Foreskin fibroblast (primary cell): ENCODE measurements at places on chromosomes 7 and 10.

- DNase-seq, result no peak
Measured at GRCh38 chr10:100129424-100129823, 47.8 kb upstream of the CPN1 start.

DNA sequence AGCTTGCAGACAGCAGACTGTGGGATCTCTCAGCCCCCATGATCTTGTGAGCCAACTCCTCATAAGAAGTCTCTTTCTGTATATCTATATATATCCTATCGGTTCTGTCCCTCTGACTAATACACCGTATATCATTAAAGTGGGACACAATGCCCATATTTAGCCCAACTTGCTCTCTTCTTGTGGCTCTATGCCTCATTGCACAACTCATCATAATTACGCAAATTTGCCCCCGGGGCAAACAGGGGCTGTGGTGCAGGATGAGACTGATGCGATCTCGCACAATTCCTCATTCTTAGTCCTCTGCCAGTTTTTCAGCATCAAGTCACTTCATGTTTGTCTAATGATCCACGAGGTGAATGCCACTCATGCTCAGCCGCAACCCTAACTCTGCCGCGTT lies 183.2 kb downstream of the PRPF18 start:
- no peak for DNase-seq

- no peak for DNase-seq
Measured at GRCh38 chr10:50798297-50798696, 58.6 kb downstream of the ASAH2B start.

DNA sequence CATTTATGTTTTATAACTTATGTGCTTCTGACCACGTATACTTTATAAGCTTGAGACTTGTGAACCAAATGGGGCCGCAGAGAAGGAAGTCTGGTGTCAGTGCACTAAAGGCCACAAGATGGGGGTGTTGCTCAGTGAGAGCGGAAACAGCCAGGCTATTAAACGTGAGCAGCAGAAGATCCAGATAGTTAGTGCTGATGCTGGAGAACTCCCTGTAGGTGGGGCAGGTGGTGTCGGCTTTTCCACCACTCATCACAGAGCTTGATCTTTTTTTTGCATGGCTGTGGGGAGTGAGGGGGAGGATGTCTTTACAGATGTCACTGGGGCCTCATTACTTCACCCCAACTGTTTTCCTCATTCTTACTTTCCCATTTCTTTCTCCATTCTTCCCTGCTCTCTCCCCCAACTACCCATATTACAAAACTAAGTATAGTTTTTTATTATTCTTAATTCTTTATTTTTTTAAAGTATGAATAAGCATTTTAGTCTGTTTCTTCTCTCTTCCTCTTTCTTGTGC lies 34.7 kb downstream of the ACADSB start:
- DNase-seq, result peak; percentile 45

DNA sequence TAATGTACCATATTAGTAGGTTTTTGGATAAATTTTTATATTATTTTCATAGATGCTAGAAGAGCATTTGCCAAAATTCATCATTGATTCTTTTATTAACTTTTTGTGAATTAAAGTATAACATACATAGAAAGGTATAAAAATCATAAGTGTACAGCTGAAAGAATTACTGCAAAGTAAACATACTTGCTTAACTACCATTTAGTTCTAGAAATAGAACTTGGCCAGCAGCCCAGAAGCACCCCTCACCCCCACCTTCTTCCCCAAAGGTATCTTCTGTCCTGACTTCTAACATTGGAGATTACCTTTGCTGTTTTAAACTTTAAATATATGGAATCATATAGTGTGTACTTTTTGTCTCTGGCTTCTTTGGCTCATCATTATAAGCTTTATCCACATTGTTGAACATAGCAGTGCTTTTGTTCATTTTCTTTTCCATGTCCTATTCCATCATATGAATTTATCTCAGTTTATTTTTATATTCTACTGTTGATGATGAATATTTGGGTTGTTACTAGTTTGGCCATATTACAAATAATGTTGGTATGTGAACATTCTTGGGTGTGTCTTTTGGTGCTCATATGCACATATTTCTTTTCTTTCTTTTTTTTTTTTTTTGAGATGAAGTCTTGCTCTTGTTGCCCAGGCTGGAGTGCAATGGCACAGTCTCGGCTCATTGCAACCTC lies 142.8 kb downstream of the ADK start:
- DNase-seq, result peak; percentile 71

- no peak for DNase-seq
Measured at GRCh38 chr7:68571286-68571685, 1027.0 kb upstream of the AUTS2 start.

GRCh38 chr10:104342941-104343411 lies 4.7 kb upstream of the ITPRIP start:
- DNase-seq, result no peak

DNA sequence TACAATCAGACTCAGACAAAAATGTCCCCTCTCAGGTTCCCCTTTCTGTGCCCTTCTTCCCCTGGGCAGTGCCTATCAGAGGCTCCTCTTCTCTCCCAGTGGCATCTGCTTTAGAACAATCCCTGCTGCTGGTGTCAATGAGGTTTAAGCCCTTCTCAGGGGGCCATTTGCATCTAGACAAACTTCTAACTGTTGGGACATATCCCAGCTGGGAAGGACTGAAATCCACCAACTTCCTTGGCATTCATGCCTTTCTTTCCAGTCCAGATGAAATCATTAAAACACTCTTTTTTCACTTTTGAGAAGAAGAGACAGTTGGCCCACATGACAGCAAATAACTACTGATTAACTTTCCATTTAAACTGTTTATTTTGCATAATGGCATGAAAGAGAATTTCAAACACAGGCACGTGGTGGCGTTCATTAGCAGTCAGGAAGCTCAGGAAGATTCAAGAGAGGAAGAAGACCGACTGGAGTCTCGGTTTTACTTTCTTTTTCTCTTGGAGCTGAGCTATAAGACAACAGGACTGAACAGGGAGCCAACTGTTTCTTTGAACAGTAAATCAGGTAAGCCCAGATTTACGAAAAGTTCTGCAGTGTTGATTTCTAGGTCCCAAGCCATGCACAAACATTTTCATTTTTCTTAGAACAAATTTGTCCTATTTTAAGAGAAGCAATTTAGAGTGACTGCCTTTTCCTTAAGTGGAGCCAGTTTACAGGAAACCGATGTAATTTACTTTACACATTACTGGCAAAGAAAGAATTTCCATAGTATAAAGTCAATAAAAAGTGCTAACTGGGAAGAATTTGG lies at the start of gene GIMAP2:
Gene GIMAP2, plus strand, starts transcription at position 488 of the 811 bp plus-strand sequence. CDS start 1,354 bp downstream, outside the sequence.
- no peak for DNase-seq

- DNase-seq, result no peak
Measured at GRCh38 chr7:151629713-151630272, 110.1 kb upstream of the RHEB start.

DNA sequence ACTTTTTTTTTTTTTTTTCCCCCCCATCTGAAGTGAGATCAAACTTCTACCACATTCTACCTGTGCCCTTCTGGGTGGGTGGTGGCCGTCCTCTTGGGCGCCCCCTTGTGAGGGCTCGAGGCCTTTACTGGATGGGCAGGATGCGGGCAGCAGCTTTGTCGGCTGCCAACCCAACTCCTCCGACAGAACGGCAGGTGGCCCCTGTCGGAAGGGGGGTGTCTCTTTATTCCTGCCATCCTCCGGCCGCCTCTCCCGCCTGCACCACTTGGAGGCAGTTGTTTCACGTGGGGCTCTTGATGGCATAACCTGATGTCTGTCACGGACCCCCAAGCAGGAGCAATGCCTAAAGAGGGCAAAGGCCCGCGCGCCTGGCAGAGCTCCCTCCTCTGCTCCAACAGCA lies 31.0 kb downstream of the AMZ1 start:
- no peak for DNase-seq

DNA sequence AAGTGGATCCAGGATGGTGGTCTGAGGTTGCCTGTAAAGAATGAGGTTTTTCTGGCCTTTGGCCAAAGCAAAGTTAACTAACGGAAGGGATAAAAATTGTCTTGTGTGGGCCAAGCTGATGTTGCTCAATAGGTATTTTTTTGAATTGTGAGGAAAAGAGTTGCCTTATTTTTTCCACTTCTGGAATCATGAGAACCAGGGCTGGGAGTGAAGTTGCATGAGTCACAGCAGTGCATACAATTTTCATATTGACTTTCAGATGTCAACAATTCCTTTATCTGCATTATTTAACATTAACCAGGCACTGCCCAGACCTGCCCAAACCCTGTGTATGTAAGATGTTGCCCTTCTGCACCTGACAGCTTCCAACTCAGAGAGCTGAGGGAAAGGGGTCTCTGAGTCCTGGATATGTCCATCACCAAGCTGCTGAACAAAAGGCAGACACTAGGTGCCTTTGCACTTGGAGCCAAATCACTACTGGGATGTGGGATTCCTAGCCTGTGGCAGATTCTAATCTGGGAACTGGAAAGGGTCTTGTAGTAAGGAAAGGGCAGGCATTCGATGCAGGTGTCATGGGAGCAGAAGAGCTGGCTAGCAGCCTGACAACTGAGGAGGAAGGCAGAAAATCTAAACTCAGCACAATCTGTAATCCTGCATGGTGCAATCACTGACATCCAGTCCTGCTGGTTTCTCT lies 52.3 kb upstream of the SLC35B4 start:
- DNase-seq, result peak; percentile 52

DNA sequence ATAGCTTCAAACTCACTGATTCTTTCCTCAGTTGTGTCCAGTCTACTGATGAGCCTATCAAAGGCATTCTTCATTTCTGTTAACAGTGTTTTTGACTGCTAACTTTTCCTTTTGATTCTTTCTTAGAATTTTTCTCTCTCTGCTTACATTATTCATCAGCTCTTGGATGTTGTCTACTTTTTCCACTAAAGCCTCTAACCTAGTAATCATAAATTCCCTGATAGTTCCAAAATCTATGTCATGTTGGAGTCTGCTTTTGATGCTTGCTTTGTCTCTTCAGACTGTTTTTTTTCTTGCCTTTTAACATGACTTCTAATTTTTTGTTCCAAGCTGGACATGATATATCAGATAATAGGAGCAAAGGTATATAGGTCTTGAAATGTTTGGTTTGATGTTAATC lies 78.0 kb downstream of the ADAM22 start:
- DNase-seq, result no peak

- DNase-seq, result no peak
Measured at GRCh38 chr10:89692416-89692815, 9.0 kb upstream of the KIF20B start.

DNA sequence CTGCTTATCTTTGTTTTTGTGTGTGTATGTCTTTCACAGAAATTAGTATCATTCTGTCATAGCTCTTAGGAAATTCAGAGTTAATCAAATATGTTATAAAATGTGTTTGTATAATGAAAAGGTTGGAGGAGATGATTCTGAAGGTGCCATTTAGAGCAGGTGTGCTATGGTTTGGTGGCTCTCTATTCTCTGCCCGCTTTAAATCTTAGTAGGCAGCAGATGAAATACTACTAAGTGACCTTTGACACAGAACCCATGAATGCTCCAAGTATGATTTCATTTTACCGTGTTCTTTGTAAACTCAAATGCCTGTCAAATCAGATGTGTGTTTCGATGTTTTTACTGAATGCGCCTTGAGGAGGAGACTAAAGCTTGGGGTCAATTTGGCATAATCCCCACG lies 24.5 kb downstream of the ZEB1 start:
- no peak for DNase-seq

GRCh38 chr7:74115326-74115725 lies 31.7 kb downstream of the LIMK1 start:
- DNase-seq, result no peak

DNA sequence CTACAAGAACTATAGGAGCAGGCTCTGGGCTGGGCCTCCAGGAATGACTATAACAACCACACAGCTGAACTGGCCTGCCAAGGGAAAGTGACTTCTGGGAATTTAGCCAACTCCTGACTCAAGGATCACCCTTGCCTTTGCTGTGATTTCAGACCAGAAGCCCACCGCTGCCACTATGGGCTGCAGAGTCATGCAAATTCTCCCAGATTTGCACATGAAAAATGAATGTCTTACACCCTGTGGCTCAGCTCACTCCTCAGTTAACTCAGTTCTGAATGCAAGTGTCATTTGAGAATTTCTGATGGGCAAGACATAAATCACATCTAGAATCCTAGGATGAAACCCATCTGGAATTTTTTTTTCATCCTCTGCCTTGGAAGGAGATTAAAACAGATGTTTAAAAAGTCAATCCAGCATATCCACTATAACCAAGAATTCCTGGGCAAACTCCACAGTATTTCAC lies 186.5 kb upstream of the BET1 start:
- DNase-seq, result peak; percentile 98
